ENCODE measurements at places on chromosomes 16 and 17.

GRCh38 chr17:46950342-46950996 is 27.5 kb downstream of the GOSR2 start:
- no peak for DNase-seq

DNA sequence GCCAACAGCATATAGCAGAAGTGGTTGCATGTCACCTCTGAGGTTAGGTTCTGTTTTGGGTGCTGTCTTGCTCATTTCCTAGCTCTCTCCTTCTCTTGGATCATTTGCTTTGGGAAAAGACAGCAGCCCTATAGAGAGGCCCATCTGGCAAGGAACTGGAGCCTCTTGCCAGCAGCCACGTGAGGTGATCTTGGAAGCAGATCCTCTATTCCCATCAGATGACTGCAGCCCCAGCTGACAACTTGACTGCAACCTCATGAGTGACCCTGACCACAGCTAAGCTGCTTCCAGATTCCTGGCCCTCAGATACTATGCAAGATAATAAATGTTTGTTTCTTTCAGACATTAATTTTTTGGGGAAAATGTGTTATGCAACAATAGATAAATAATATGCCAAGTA is 213.3 kb upstream of the HS3ST4 start:
- DNase-seq = no peak

DNA sequence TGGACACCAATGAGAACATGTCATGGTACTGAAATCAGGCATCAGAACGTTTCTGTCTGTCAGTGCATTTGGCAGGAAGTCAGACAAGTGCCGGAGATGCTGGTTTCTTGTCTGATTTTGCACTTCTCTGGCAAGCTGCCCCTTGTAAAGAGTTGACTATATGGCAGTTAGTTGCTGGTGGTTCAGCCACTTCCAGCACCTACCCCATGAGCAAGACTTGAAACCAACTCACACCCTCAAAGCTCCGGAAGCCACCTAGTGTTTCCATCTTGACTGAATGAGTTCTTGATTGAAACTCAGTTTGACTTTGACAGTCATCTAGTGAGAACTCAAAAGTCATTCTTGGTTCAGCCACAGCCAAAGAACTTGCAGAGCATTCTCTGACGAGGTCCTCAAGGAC is 225.1 kb downstream of the SPECC1 start:
- DNase-seq = no peak

GRCh38 chr16:47144559-47144877 is 773 bp upstream of the NETO2 start:
- DNase-seq = no peak

GRCh38 chr17:48149787-48150463 is 42.4 kb downstream of the SNX11 start:
- no peak for DNase-seq

DNA sequence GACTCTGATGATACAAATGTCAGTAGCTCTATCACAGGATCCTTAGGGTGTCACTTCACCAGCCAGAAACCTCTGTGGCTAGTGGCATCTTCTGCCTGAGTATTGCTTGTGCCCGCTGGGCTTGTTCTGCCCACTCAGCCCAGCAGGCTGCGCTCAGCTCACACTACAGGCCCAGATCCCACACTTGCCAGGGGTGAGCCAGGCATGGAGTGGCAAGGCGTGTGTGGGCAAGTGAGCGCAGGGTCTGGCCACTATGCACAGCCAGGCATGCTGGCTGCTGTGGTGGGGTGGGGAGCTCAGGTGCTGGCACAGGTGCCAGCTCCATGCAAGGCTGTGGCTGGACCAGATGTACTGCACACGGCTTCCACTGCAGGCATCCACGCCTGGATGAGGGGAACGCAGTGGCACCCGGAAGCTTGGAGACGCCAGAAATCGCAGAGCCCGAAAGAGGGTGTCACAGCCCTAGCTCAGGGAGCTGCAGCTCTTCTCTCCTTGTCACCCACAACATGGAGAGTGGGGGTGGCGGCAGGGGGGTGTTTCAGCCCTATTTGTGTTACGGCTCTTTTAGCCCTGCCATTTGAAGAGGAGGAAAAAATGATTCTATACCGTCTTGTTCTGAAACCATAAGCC is 10.2 kb downstream of the CFAP97D1 start:
- no peak for DNase-seq

GRCh38 chr16:49493836-49494235 is 120.2 kb downstream of the C16orf78 start:
- no peak for DNase-seq

GRCh38 chr17:35738519-35739133 is 7.2 kb downstream of the RASL10B start:
- DNase-seq = no peak

GRCh38 chr16:56101480-56101879 is 89.8 kb upstream of the GNAO1 start:
- no peak for DNase-seq

- no peak for DNase-seq
Observed at GRCh38 chr17:58913552-58913951, 157.9 kb downstream of the PPM1E start.
